ENCODE measurements at places on chromosomes 6 and 20.

- DNase-seq, result no peak
Measured at GRCh38 chr6:35452183-35453090, at the start of gene FANCE. FANCE (plus strand) TSS chr6:35452338; CDS start chr6:35452546, 208 bp downstream.

GRCh38 chr6:25477006-25477590, 174.9 kb upstream of the SCGN start:
- DNase-seq, result no peak

- no peak for DNase-seq
Measured at GRCh38 chr6:119065955-119066354, 12.5 kb downstream of the FAM184A start.

GRCh38 chr6:20279051-20279450, 66.8 kb upstream of the MBOAT1 start:
- no peak for DNase-seq
